ENCODE measurements at places on chromosomes 1 and 21.

GRCh38 chr1:234997896-234998741 is 130.5 kb downstream of the TOMM20 start:
- peak; percentile 36 for DNase-seq

GRCh38 chr21:46264690-46265144 is 20.7 kb downstream of the MCM3AP start:
- DNase-seq, result no peak

DNA sequence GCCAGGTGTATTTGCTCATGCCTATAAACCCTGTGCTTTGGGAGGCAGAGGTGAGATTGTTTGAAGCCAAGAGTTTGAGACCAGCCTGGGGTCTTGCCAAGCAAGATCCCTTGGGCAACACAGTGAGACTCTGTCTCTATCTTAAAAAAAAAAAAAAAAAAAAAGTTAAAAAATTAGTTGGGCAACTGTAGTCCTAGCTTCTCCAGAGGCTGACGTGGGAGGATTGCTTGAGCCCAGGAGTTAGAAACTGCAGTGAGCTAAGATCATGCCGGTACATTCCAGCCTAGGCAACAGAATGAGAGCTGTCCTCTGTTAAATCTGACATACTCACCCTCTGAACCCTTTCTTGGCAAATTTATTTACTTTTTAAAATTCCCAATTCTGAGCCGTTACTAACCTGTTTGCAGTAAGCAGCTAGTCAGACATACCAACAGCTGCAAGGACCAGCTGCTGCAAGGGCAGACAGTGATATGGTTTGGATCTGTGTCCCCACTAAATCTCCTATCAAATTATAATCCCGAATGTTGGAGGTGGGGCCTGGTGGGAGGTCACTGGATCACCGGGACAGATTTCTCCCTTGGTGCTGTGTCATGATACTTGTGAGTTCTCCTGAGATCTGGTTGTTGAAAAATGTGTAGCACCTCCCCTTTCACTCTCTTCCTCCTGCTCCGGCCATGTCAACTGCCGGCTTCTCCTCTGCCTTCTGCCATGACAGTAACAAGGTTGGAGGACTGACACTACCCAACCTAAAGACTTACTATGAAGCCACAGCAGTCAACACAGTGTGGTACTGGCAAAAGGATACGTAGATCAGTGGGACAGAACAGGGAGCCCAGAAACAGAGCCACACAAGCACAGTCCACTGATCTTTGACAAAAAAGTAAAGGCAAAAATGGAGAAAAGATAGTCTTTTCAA is 10.6 kb downstream of the PARP1 start:
- DNase-seq, result no peak

GRCh38 chr21:31618696-31619430 is 40.6 kb upstream of the SOD1 start:
- no peak for DNase-seq

DNA sequence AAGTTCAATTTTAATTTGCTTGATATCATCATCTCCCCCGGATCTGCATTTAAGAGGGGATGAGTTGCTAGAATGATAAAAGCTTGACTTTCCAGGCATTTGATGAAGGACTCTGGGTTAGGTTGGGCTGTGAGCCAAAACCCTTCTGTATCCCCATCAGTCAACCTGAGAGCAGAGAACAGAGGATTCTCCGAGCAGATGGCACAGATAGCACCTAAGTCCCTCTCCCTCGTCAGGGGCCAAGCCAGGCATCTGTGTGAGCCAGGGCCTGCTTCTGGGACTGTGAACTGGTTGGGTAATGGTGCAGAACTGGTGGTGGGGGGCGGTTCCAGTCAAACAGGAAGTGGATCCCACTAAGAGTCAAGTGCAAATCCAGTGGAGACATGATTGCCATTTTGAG is 205.8 kb downstream of the TNR start:
- no peak for DNase-seq

DNA sequence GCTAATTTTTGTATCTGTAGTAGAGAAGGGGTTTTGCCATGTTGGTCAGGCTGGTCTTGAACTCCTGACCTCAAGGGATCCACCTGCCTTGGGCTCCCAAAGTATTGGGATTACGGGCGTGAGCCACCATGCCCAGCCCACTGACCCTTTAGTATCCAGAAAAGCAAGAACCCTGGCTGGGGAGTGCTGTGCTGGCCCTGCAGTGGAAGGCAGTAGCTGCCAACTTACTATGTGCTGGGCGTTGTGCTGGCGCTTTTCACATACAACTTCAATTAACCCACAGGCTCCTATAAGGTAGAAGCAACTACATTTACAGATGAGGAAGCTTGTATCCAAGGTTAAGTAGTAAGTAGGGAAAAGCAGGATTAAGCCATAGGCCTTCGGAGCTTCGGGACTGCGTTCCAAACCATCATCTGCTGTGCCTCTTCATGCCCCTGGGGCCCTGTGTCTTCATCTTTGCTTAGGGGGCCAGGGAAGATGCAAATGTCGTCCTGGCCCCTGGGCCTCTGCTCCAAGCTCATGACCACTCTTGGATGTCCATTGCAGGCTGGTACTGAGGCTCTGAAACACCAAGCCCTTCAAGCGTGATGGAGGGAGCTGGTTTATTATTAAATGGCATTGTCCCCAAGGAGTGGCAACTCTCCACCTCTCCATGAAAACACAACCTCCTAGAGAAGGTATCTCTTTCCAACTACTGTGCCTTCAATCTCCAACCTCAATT is 8.7 kb upstream of the CPLANE2 start:
- no peak for DNase-seq

- no peak for DNase-seq
Measured at GRCh38 chr21:44756423-44757185, 45.0 kb downstream of the UBE2G2 start.
